Fibroblast of skin of back (primary cell): ENCODE measurements at places on chromosomes 16 and 17.

GRCh38 chr16:82603784-82604411 is 22.9 kb upstream of the CDH13 start:
- peak; percentile 65 for DNase-seq

- DNase-seq, result no peak
Observed at GRCh38 chr16:50066482-50067289, 916 bp downstream of the HEATR3 start.

DNA sequence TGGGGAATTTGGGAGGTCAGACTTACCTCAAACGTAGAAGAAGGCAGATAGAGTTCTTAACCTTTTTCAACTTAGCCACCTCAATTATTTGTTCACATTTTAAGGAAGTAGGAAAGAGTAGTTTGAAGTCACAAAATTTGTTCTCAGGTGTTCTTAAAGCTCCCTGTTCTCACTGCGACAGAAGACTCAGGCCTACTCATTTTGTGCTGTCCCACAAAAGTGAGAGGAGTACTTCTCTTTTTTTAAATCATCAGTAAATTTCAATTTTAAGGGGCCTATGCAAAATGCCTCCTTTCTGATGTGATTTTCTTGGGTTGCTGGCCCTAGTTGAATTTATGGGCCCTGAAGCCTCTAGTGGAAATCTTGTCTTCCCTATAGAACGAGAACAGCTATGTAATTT is 133.4 kb downstream of the MAP2K6 start:
- DNase-seq, result no peak

DNA sequence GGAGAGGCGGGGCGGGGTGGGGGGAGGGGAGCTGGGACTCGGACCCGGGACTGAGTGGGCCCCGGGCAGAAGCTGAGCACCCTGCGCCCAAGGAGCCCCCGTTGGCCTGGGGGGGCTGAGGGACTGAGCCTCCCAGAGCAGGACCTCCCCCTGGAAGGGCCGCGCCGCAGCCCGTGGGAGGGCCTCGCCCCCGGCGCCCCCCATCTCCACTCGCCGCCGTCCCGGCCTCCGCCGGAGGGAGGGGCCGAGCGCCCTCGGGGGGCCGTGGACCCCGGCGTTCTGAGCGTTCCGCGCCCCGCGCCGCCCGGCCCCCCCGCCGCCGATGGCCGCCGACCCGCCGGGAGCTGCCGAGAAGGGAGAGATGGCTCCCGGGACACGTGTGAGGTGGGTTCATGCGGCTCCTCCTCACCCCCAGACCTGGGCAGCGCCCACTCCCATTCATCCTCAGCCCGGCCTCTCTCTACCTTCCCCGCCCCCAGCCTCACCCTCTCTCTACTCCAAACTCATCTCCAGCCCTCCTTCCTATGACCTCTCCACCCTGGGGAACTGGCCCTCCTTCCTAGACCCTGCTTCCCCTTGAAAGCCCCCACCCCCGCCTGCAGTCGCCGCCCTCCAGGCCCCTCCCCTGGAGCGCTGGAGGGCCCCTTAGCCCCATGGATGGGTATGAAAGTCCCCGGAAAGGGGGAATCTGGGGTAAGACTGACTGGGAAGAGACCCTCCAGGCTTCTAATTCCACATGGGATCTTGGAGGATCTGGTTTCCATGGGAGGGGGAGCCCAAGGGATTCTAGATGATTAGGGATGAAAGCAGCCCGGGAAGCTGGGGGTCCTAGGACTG is 922 bp downstream of the FBXL19 start:
- no peak for DNase-seq

DNA sequence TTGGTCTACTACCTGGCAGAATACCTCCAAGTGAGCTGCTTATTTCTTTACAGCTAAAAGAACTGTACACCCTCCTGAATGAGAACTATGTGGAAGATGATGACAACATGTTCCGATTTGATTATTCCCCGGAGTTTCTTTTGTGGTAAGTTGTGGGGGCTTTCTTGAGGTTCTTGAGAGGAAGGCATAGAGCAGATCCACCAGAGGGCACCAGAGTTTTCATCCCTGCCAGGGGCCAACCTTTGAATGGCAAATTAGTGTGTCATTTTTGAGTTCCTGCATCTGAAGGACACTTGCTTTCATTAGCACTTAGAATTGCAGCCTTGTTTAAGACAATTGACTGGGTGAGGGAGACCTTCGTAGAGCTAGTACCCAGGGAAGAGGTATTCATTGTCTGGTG is 35.0 kb downstream of the NMT1 start:
- DNase-seq, result peak; percentile 48

DNA sequence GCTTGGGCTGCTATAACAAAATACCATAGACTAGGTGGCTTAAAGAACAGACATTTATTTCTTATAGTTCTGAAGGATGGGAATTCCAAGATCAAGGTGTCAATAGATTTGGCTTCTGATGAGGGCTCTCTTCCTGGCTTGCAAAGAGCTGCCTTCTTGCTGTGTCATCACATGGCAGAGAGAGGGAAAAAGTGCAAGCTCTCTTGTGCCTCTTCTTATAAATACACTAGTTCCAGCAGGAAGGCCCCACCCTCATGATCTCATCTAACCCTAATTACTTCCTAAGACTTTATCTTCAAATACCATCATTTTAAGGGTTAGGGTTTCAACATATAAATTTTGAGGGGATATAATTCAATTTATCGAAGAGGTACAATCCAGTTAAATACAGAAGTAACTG is 30.6 kb downstream of the ABCA9 start:
- no peak for DNase-seq

DNA sequence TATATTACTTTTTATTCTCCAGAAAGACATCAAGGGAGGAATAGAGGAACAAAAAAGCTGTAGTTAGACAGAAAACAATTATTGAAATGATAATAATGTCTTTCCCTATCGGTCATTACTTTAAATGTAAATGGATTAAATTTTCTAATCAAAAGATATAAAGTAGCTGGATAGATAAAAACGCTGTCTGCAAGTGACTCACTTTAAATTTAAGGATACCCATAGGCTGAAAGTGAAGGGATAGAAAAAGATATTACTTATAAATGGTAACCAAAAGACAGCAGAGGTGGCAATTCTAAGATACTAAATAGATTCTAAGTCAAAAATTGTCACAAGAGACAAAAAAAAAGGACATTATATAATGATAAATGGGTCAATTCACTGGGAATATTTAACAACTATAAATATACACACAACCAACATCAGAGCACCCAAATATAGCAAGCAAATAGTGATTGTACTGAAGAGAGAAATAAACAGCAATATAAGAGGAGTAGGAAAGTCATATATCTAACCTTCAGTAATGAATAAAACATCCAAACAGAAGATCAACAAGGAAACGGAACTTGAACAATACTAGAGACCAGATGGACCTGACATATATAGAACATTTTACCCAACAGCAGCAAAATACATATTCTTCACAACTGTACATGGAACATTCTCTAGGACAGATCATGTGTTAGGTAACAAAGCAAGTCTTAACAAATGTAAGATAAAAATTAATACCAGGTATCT is 116.9 kb downstream of the BRIP1 start:
- no peak for DNase-seq

GRCh38 chr16:81551821-81552304 is 107.3 kb downstream of the CMIP start:
- DNase-seq, result peak; percentile 64

- no peak for DNase-seq
Observed at GRCh38 chr17:35160354-35161201, 13.0 kb downstream of the UNC45B start.

GRCh38 chr17:4215882-4216570 is 47.8 kb downstream of the ANKFY1 start:
- DNase-seq, result no peak

DNA sequence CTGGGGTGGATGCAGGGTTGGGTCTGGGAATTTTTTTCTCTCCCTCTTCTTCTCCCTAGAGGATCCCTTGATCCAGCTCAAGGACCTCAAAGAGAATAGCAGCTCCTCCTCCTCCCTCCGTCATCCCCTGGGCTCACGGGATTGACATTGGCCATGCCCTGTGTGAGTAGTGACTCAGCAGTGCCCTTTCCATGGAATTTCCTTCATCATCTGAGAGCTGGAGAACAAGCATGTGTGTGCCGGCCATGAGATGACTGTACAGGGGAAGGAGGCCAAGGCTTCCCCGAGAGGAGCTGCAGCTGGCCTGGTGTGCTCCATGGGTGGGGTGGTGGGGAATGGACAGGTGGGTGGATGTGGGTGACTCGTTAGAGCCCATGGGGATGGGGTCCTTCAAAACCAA is 8.9 kb upstream of the WSCD1 start:
- DNase-seq, result peak; percentile 36

- no peak for DNase-seq
Observed at GRCh38 chr16:54564841-54565240, 278.3 kb upstream of the IRX3 start.

GRCh38 chr16:11183951-11184350 is 72.1 kb downstream of the SOCS1 start:
- no peak for DNase-seq

GRCh38 chr16:87570938-87571867 is 31.1 kb upstream of the JPH3 start:
- DNase-seq, result peak; percentile 49

DNA sequence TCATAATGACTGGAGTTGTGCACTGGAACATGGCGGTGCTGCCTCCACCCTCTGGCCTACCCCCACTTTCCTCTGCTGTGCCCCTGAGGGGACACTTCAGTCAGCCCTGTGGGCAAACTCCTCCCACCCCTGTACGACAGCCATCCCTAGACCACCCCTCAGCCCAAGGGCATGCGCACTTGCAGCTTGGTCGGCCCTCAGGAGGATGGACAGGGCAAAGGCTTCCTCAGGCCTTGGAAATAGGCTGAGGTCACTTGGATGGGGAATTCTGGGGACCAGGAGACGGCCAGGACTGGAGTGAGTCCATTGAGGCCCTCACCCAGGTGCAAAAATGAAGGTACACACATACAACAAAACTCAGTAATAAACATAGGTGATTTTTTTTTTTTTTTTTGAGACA is 41.0 kb downstream of the FZD2 start:
- DNase-seq, result no peak

DNA sequence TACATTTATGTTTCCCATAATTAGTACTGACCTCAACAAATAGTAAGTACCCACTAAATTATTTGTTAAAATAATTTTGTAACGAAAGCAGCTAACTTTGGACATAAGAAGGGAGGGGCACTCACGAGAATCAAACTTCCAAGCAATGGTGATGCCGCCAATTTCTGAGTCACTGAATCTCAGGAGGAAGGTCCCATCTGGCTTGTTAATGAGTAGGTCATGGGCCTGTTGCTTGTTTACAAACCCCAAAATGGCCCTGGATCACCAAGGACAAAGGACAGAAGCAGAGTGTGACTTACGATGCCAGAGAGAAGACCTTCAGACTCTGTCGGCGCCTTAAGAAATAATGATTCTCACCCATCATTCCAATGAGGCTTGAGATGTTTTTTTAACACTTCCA is 15.8 kb upstream of the GHDC start:
- DNase-seq, result no peak
